Stimulated activated CD8-positive, alpha-beta memory T cell treated with anti-CD3 and anti-CD28 coated beads, Interleukin-15, amount 100 ng/mL, for 24 hours (primary cell): ENCODE measurements at places on chromosomes 16 and 17.

DNA sequence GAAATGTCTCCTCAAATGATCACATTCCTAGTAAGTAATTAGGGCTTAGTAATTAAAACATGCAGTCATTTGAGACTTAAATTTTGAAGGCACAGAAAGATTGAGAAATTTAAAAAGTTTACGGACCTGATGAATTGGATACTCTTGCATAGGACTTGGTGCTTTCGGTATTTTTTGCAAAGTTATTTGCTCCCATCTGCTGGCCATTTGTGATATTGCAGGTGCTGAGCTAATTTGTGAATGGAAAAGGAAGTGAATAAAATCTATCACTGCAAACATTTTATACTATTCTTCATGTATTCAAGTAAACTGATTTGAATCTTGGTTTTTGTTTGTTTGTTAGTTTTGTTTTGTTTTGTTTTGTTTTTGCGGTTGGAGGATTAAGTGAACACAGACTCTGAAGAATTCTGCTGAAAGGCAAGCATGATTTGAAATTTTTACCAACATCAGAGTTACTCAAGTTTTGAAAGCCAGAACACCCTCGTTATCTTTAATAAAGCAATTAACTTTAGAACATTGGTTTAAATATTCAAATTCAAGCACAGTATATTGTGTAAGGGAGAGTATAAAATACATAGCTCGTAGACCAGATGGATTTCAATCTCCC, 689.5 kb upstream of the RBFOX1 start:
- peak; percentile 5 for DNase-seq

- no peak for DNase-seq
These were observed 58.7 kb downstream of the SOCS3 start for GRCh38 chr17:78300962-78301820.

DNA sequence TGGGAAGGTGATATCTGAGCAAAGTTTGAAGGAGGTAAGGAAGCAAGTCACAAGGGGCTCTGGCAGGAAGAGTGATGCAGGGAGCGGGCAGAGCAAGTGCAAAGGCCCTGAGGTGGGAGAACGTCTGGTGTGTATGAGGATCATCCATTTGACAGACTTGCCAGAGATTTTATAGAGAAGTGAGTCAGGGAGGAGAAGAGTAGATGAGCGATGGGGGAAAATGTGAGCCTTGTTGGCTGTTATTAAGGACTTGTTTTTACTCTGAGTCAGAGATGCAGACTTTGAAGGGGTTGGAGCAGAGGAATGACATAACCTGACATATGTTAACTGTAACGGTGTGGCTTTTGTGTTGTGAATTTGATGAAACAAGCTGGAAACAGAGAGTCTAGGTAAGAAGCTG, 3.5 kb upstream of the CLEC10A start:
- DNase-seq: no peak

GRCh38 chr16:19926449-19927390, 42.1 kb upstream of the GPRC5B start:
- DNase-seq: no peak

GRCh38 chr17:57408071-57408811, 151.9 kb downstream of the MSI2 start:
- DNase-seq: no peak

- no peak for DNase-seq
These were observed 145.7 kb downstream of the RBFOX3 start for GRCh38 chr17:79465011-79465680.

GRCh38 chr17:28563475-28563874, 7.8 kb downstream of the PIGS start:
- DNase-seq: no peak

GRCh38 chr17:41932816-41933389, 2.5 kb downstream of the ODAD4 start:
- no peak for DNase-seq

DNA sequence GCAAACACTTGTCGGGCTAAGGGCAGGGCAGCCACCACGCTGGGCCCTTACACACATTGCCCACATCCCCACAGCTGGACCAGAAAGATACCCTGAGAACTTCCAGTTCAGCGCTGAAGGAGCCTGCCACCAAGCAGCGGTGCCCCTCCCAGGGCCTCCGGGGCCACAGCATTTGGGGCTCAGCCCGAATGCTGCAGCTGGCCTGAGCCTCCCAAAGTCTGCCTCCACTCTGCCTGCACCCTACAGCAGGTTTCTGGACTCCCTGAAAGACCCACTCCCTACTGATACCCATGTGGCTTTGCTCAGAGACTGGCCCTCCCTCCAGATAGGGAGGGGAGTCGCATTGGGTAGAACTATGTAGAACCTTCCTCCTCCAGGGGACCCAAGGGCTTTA, 1.5 kb downstream of the MCRIP1 start:
- no peak for DNase-seq

DNA sequence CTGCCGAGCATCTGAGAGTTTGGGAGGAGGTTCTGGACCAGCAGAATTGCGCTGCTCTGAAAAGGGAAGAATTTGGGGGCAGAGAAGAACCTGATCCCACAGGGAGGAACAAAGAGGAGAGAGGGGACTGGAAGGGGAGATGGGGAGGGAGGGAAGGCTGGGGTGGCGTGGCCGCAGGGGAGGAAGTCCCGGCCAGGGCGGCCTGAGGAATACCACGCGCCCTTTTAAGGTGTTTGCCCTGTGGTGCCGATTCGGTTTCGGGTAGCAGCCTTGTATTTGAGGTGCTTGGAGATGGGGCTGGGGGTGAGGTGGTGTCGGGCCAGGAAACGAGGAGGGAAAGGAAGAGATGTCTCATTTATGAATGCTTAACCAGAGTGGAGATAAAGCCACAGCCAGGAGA, 51.3 kb downstream of the AKAP1 start:
- DNase-seq: no peak

GRCh38 chr16:51148678-51149228, 2.3 kb downstream of the SALL1 start:
- DNase-seq: no peak

- DNase-seq: no peak
These were observed 47.1 kb downstream of the SPACA3 start for GRCh38 chr17:33038740-33039139.

- no peak for DNase-seq
These were observed 30.7 kb upstream of the TBX2 start for GRCh38 chr17:61368832-61369450.

GRCh38 chr16:3554351-3554928, 22.8 kb downstream of the NLRC3 start:
- DNase-seq: no peak

DNA sequence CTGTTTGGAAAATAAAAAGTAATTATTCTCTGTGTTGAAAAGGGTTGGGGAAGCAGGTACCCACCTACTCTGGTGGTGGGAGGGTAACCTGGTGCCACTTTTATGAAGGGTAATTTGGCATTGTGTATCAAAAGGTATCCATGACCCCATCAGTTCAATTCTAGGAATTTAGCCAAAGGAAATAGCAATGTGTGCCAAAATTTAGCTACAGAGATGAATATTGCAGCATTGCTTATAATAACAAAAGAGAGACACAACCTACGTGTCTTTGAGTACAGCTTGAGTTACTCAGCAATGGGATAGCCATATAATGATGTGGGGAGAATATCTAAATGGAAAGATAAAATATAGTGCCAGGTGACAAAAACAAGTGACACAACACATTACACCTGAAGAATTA, 170.7 kb downstream of the NTN1 start:
- DNase-seq: no peak

DNA sequence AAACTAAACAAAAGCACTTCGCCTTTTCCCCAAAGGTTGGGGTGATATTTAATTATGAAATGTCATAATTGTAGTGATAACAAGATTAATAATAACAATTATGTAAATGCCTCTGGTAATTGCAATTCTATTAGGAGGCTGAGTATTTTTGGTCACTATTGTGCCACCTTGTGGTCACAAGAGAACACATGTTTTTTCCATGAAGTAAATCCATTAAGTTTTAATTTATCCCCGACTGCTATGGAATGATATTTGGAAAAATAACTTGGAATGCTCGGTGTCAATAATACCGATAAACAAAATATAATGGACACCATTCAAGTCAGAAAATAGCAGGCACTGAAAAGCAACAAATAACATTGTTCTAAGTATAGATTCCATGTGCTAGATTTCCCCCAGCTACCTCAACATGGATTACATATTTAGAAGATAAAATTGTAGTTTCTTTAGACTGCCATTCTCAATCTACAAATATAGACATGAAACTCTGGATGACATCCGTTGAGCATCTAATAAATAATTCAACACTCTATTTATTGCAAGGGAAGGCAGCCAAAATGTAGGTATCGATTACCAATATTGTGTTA, 25.0 kb upstream of the KCNJ2 start:
- DNase-seq: no peak

DNA sequence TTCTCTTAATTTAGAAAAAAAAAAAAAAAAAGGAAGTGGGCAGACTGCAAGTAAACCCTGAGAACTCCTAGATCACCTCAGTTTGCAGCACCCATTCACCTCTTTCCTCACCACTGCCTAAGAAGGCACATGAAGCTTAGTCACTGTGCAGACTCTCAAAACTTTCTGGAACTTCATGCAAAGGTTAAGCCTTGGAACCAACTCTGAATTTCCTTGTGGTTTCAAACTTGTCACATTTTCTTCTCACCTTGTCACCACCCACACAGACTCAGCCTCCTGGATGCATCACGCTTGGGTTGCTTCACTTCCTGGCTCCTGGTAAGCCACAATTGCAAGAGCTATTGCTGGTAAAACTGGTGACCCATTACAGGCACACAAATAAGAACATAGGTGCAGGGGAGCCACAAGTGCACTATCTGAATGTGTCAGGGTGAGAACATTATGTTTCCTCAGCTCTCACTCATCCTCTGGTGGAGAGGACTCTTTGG, 15.0 kb upstream of the CPD start:
- no peak for DNase-seq

DNA sequence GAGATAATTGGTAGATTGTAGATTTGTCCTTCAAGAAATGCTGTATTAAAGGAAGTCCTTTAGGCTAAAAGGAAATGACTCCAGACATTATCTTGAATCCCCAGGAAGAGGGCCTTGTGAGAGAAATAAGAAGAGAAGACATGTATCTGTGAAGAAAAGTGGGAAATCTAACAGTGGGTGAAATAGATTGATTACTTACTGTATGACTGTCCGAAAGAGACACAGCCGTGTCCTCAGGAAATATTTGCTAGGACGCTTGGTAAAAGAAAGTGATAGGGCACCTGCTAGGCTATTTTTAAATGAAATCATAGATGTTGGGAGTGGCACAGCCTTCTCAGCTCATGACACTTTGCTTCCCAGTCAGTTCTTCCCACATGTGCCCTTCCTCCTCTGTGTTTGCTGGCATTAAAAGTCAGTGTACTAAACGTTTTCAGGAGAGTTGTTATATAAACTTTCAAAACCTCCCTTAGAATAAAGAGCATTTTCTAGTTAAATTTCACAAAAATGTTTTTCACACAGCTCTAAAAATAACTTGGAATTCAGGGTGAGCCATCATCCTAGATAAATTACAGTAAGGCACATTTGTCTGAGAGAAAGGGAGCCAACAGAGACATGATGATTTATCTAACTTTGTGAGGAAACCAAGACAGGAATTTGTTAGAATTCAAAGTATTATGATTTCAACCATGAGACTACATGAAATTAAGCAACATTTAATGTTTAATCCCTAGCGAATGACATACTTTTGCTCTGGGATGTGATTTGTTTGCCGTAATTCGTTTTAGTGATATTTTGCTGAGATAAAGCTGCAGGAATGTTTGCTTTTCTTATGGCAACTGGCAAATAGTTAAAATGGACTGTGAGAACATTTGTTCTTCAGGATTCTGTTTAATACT, 35.0 kb downstream of the DHRS7B start:
- no peak for DNase-seq

DNA sequence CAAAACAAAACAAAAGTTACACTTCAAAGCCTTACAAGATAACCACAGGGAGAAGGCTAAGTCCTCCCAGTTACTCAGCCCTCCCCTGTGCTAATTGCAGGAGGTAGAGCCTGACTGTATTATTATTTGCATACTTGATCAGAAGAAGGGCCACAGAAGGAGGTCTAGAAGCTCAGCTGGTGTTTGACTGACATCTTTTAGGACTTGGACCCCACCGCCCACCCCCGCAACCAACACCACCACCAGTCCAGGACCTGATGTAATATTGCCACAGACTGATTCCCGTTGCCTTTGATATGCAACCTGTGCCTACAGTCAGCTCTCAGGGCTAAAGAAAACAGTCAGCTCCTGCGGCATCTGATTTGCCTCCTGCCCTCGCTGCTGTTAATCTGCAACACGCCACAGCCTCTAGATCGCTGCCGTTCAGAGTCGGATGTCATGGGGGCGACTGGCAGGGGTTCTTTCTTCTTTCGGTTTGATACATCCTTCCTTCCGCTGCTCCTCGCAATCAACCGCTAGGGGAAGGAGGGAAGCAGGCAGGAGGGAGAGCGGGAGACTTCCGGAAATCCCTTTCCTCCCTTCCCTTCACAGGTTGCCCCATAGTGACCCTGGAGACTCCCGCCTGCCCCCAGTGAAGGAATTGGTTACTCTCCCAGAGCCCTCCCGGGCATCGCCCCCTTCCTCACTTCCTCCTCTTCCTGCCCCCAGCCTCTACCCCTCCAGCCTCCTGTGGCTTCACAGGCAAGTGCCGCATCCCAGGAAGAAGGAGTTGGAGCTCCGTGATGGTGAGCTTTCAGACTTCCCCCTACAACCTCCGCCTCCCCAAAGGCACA, 90.5 kb upstream of the SOX9 start:
- DNase-seq: no peak

DNA sequence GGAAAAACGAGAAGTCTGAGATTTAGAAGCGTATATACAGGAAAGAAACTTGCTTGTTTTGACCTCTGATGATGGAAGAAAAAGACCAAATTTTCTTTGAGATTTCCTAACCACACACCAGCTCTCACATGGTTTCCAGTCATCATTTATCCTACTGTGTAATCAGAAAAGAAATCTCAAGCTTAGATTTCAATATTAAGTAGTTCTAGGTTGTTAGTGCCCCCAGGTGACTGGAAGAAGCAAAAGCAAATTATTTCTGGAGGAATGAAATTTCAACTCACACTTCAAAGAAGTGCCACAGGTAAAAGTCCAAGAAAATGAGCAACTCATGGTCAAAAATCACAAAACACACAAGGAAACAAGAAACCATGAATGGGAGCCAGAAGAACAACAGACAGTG, 51.8 kb upstream of the KDM6B start:
- DNase-seq: no peak

DNA sequence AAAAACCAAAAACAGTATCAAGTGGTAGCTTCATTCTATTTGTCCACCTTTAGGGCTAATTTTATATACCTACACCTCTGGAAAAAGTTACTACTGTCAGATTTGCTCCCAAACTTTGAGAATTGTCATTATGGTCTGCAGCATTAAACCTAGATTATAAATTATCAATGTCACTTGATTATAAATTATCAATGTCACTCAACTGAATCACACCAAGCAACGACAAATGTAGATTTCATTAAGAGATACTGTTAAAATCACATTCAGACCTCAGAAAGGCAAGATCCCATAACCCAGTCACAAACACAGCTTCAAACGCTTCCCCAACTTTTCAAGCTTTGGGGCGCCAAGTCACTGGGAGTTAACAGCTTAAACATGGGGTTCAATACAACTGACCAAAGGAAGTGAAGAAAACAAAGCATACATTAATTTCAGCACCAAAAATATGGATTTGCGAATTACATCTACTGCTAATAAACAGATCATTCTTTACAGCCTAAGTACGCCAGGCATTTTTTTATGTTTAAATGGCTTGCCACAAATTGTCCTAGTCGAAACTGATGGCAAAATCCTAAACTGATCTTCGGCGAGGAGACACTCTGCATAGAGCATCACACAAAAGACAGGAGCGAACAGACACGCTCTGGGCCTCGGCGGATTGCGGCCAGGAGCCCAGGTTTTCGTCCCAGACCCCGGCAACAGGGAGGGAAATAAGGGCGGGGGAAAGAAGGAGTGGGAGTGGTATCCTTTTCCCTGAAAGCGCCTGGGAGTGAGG, 981 bp downstream of the GLG1 start:
- no peak for DNase-seq
